ENCODE measurements at places on chromosomes 16 and 17.

DNA sequence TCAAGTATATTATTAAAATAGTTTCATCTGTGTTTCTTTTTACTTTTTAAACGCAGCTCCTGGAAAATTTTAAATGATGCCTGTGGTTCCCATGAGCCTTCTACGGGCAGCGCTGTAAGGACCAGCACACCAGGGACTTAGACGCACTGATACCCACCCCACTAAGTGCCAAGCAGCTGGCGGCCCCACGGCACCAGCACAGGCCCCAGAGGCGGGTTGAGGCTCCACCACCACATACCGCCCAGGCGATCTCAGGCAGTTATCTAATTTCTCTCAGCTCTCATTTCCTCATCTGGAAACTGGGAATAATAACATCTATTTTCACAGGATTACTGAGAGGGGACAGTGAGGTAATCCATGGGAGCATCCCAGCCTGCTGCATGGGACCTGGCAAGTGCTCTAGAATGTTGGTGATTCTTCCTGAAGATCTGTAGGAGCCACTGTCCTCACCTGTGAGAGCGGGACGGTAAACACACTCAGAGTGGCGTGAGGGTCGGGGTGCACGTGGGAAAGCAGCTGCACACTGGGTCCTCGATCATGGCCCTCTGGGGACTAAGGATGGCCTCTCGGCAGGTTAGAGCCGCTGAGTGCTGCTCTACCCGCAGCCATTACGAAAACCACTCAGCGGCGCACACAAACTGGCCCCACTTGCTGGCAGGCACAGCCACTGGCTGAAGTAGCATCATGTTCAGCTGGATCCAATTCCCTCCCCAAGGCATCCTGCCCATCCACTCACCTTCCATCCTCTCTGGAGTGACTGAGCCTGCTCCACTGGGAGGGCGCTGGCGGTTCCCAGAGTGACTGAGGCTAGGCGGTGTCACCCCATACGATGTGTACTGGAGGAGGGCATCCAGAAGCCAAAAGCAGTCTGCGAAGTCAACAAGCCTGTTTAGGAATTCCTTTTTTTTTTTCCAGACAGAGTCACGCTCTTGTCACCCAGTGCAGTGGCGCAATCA, 17.6 kb upstream of the SLC38A8 start:
- no peak for DNase-seq

DNA sequence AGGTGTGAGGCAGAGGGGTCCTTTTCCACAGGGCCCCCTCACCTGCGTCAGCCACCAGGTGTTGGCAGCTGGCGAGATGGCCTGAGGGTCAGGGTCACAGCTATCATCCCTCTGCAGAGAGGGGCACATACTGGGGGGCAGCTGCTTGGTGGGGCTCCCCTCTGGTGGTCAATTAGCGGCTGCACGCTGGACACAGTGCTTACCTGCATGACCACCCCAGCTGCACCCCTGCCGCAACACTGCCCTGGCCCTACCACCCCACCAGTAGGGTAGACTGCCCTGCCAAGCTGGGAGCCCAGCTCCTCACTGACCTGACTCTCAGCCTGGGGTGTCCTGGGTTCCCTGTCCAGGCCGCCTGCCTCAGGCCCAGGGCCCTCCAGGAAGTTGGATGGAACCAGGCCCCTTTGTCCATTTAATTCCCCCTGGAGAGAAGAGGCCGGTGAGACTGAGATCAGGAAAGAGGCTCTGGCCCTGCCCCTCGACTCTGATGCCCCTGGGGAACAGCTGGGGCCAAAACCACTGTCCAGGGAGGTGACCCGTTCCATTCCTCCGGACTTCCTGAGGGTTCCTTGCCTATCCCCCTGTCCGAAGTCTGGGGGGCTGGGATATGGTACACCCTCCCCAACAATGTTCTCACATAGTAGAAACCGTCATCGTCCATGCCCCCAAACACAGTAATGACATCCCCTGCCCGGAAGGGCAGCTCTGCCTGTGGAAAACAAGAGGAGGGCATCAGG, 23.7 kb downstream of the TSPOAP1 start:
- no peak for DNase-seq

DNA sequence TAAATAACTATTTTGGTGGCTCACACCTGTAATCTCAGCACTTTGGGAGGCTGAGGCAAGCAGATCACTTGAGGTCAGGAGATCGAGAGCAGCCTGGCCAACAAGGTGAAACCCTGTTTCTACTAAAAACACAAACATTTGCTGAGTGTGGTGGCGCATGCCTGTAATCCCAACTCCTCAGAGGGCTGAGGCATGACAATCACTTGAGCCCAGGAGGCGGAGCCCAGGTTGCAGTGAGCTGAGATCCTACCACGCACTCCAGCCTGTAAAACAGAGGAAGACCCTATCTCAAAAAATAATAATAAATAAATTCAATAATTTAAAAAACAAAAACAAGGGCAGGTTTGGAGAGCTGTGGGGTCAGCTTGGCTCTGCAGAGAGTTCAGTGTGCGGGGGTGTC, 5.7 kb upstream of the SLC4A1 start:
- DNase-seq = no peak

GRCh38 chr17:18920911-18921441, 31.0 kb upstream of the SLC5A10 start:
- peak; percentile 54 for DNase-seq

- no peak for DNase-seq
Observed at GRCh38 chr17:81312624-81313325, 17.7 kb upstream of the SLC38A10 start.

DNA sequence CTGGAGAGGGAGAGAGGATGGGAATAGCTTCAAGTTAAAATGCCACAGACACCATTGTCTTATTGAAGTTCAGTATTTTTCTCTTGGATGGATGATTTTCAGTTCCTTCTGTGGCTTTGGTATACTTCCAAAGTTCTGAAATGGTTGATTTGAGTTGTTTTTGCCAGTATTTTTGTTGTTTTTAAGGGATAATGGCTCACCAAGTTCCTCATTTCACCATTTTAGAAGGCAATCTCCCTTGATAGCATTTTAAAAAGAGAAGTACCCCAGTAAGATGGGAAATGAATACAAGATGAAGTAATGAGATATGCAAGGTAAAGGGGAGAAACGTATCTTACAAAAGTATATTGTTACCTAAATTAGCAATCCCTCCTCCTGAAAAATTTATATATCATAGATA, 18.5 kb upstream of the SPDYE4 start:
- no peak for DNase-seq

GRCh38 chr16:88130681-88131080, 179.4 kb downstream of the BANP start:
- no peak for DNase-seq

DNA sequence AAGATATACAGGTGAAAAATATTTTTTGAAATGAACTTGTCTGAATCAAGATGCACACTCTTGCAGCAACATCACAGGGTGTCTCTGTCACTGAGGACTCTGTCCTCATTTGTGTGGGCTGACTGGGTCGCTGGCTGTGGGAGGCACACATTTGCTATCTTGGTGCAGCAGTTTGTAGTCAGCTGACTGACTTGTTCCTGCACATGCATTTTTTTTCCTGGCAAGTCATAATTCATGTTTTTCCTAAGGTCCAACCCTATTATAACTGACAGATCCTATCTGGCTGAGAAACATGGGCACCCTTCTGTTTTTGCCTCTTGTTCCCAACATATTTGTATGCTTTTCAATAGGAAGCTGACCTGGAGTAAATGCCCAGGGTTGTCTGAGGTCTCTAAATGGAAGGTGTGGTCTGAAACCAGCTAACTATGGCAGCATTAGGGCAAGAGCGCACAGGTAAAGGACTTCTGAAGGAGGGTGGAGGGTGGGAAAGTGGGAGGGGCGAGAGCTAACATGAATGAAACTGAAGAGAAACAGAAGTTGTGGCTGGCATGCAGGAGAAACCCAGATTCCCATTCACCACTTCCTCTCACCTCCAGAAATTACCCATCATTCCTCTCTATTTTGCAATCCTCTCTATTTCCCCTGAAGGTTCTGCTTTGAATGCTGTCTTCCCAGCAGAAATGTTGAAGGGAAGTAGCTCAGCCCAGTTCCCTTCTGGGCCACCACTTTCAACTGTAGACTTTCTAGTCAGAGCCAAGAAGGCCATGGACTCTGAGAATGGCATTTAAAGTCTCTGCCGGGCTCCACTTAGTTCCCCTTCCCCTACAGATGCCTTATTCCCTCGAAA, 166.1 kb downstream of the PRKCA start:
- peak; percentile 52 for DNase-seq

DNA sequence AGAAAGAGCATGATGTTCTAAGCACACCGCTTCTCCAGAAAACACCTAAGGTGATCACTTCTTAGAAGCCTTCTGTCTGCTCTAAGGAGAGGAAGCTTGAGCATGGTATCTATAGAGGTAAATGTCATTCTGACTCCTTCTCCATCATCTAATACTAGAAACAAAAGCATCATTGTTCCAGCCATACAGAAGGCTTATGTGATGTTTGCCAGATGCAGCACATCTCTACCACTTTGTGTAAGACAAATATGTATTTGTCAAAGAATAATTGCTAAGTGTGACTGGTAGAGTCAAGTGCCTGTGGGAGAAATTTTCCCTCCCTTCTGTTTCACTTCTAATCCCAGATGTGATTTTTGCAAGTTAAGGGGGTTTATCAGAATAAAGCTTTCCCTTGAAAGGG, 217.1 kb downstream of the HS3ST3A1 start:
- no peak for DNase-seq

GRCh38 chr16:3948378-3948995, 68.0 kb upstream of the CREBBP start:
- no peak for DNase-seq

DNA sequence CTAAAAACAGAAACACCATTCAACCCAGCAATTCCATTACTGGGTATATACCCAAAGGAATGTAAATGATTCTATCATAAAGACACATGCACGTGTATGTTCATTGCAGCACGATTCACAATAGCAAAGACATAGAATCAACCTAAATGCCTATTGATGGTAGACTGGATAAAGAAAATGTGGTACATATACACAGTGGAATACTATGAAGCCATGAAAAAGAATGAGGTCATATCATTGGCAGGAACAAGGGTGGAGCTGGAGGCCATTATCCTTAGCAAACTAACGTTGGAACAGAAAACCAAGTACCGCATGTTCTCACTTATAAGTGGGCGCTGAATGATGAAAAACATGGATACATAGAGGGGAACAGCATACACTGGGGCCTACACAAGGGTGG, 77.2 kb upstream of the MYOCD start:
- DNase-seq = no peak

DNA sequence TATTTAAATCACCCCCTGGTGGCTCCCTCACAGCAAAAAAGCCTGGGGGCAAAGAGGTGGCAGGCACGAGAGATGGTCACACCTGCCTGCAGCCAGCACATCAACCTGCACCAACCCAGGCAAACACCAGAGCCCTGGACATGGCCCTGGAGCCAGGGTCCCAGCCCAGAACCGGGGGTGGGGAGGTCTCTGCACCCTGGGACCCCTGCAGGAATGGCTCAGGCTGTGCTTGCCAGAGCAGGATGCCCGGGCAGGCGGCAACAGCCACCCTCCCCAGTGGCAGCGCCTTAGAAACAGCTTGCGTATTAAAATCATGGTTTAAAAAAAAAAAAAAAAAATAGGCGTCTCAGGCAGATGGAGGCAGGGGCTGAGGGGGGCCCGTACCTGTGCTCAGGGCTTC, 16.2 kb downstream of the MYBBP1A start:
- no peak for DNase-seq

GRCh38 chr17:67198131-67198530, 46.9 kb downstream of the HELZ start:
- DNase-seq = no peak

- peak; percentile 63 for DNase-seq
Observed at GRCh38 chr17:76623271-76624146, 20.0 kb downstream of the ST6GALNAC1 start.

- no peak for DNase-seq
Observed at GRCh38 chr17:12128946-12129345, 108.3 kb downstream of the MAP2K4 start.

DNA sequence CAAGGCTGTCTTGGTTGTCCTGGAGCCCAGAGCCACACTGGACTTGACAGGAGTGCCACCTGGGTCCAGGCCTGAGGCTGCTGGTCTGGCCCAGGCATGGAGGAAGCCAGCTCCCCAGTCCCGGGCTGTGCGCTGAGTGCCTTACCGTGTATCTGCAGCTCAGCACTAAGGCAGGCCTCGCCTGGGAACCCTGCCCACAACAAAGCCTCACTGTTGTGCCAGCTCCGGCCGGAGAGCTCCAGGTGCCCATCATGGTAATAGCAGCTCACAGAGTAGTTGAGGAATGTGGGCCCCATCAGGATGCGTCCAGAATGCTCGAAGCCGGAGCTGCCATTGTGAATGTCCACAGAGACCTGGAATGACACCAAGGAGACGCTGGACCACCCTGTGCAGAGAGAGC, 72.2 kb downstream of the RMI2 start:
- no peak for DNase-seq

DNA sequence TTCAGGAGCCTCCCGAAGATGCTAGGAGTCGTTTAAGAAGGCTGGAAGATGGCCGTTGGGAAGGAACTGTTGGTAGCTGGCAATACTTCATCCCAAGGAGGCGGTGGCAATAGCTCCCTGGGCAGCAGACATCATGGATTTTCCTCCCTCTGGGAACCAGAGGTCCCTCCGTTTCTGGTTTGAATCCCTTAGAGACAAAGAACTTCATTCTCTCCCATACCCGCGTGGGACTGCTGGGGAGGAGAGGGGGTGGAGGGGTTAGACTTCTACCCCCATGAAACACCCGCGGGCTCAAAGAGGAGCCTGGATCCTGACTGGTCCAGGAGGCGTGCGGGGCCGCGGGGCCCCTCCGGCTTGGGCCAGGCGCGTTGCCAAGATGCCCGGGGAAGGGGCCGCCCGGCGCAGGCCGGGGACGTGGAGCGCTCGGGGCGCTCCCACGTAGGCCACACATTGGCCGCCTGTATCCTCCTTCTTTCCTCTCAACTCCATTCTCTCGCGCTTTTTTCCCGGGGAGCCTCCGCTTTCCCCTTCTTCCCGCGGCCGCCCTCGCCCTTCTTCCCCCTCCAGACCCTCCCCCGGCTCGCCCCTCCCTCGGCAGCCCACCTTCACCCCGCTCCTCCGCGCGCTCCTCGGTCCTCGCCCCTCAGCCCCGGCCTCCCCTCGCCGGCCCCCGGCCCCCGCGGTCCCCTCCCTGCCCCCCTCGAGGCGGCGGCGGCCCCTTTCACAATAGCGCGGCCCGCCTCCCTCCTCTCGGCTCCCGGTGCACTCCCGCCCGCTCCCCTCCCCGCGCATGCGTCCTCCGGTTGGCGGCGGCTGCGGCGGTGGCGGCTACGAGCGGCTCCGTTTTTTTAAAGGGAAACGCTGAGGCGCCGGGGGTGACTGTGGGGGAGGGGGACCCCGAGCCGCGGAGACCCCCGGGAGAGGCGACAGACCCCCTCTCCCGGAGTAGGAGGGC, at the start of gene MSL1:
TSS of gene MSL1 (plus strand) at position 791 of the 955 bp plus-strand sequence. CDS start 642 bp downstream, outside the sequence.
- DNase-seq = peak; percentile 73

GRCh38 chr16:24988593-24989338, 26.4 kb downstream of the ARHGAP17 start:
- DNase-seq = peak; percentile 88
